Hematopoietic multipotent progenitor cell treated with erythropoietin and hydrocortisone succinate and interleukin-3 and kit ligand, for 4 days (in vitro differentiated cells): ENCODE measurements at places on chromosomes 2 and 18.

DNA sequence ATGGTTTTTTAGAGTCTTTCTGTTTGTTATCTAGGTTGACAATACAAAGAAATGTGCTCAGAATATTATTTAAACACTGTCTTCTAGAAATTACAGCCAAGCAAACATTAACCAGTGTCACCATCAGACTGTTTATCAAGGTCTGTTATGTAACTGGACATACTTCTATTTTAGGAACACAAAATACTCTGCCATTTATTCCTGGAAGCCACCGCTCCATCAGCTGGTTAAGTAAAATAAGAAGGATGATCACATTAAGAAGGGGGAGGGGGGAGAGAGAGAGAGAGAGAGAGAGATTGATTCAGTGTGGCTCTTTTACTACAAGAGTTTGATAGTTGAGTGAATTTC is 47.9 kb downstream of the MBP start:
- DNase-seq = no peak

- no peak for DNase-seq
These were observed 53.0 kb downstream of the SMIM21 start for GRCh38 chr18:75374466-75374865.

GRCh38 chr2:62586981-62587380 is 81.0 kb upstream of the TMEM17 start:
- peak; percentile 83 for DNase-seq

- no peak for DNase-seq
These were observed 263.5 kb downstream of the INSIG2 start for GRCh38 chr2:118351796-118352195.

DNA sequence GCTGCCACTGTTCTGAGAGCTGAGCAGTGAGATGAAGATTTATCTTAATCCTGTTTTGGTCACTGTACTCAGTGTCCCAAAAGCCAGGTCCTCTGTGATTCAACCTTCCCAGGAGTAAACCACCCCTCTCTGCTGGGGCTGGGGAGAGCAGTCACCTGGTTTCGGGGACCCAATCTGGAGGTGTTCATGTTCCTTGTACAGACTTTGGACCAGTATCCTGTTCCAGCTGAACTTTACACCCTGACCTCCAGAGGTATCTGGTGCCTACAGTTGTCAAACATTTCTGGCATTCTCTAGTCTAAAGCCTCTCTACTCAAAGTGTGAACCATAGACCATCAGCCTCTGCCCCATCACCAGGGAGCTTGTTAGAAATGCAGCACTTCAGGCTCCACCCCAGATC is 22.1 kb downstream of the CERS6 start:
- DNase-seq = no peak

DNA sequence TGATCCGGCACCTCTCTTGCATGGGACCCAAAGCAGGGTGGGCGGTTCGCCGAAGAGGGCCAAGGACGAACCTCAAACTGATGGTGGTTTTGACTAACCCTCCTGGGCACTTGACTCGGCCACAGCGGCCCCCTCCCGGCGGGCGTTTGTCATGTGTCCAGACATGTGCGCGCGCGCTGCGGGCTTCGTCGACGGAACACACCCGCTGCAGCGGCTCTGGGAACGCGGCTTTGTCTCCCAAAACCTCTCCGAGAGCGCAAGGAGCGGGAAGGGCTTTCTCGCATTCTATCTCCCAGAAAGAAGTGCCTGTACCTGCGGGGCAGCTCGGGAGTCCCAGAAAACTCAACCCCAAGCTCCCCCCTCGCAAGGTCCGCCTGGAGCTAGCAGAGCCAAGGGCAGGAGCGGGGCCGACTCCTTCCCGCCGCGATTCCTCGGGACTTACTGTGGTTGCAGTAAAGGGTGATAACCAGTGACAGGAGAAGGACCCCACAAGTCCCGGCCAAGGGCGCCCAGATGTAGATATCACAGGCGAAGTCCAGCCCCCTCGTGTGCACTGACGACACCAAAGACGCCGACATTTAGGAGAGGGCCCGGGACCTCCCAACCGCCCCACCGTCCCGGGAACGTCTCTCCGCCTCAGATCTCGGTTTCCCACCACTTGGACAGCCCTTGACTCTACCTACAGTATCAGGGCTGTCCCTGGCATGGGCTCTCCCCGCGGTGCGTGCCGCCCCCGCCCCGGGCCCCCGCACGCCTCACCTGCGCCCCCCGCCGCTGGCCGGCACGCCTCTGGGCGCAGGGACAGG is 1.6 kb downstream of the CD8A start:
- DNase-seq = peak; percentile 38

- peak; percentile 39 for DNase-seq
These were observed 362.2 kb upstream of the NXPH2 start for GRCh38 chr2:139142252-139142880.

DNA sequence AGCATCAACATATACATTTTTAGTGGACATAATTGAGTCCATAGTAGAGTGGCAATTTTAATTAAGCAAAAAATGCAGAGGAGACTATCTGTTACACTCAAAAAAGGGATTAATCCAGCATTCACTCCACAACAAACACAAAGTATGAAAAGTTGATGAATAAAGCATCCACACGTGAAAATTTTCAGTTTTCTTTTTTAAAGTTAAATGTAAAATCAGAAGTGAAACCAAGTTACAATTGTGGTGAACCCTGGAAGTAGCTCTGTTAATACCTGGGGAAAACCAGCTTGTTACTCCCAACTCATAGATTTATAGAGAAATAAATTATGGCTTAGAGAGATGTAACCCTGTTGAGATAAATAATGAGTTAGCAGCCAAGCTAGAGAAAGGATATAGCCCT is 807.8 kb downstream of the TRIB2 start:
- DNase-seq = no peak

DNA sequence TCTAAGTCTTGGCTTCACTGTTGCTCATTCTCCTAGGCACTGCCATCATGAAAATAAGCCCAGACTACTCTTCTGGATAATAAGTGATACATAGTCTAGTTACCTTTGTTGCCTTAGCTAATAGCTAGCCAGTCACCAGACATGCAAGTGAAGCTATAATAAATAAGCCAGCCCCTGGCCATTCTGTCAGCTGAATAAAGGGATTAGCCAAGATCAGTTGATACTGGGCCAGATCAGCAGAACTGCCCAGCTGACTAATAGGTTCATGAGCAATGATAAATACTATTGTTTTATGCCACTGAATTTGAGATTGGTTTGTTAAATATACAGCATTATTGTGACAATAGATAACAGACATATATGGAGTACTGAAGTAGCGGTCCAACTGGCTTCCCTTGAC is 8.0 kb upstream of the C2orf69 start:
- DNase-seq = no peak

DNA sequence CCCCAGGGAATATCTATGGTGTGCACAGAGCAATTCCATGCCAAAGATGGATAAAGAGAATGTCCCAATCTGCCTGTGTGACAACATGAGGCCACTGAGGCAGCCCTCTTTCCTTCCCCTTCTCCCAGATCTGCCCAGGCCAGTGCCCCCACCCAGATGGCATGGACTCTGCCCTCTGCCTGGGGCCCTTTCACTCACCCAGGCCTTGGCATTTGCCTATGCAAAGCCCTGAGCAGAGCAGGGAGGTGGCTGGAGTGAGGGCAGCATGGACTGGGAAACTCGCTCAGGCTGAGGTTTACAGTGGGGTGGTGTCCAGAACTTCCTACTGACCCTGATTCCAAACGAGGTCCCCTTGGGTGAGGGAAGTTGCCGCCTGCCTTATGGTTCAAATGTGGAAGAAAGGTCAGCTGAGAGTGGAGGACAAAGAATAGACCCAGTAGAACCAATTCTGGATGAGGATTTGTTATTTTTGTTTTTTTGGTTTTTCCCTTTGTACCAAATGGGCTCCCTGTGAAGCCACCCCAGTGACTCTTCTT is 8.9 kb downstream of the SH2D6 start:
- no peak for DNase-seq

GRCh38 chr2:15145919-15146318 is 415.2 kb downstream of the NBAS start:
- no peak for DNase-seq

GRCh38 chr2:36351736-36352349 is 3.7 kb upstream of the CRIM1 start:
- peak; percentile 75 for DNase-seq

DNA sequence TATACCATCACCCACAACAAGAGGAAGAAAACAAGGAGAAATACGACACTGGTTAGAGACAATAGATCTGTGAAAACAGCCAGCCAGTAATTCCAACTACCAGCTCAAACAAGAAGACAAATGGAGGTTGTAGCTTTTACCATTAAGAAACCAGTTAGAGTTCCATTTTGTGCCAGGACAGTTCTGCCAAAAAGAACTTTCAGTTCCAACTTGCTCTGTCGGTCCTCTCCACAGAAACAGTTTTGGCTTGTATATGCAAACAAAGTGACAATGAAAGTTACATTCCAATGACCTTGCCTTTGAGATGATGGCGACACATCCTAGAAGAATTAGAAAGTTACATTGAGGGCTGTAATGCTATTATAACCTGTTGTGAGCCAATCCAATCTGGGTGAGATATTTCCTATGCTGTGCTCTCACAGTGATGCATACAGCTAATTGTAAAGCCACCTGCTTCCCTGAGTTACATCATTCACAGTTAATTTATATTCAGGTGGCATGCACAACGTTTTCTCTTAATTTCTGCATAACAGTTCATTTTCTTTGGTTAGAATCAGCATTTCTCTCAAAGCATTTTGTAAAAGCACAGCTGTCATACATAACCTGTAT is 1378.4 kb upstream of the PIK3C3 start:
- DNase-seq = no peak

GRCh38 chr2:121459291-121459690 is 71.4 kb upstream of the RNU4ATAC start:
- DNase-seq = no peak

DNA sequence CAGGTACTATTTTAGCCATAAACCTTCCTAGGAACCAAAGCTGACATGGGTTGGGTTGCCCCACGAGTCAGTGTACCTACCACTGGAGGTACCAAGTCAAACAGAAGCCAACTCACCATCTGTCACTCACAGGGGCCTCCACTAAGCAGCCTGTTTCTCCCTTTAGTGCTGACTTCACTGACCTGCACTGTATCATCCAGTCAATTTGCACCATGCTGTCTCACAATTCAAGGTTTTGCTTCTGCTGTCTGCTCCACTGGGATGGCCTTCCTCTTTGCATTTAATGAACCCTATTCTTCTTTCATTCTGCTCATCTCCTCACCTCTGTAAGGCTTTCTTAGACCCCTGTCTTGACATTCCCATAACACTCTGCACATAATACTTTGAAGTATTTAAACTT is 47.2 kb downstream of the EIF2AK3 start:
- DNase-seq = no peak

GRCh38 chr18:13269013-13269280 is 50.4 kb downstream of the LDLRAD4 start:
- DNase-seq = peak; percentile 56

DNA sequence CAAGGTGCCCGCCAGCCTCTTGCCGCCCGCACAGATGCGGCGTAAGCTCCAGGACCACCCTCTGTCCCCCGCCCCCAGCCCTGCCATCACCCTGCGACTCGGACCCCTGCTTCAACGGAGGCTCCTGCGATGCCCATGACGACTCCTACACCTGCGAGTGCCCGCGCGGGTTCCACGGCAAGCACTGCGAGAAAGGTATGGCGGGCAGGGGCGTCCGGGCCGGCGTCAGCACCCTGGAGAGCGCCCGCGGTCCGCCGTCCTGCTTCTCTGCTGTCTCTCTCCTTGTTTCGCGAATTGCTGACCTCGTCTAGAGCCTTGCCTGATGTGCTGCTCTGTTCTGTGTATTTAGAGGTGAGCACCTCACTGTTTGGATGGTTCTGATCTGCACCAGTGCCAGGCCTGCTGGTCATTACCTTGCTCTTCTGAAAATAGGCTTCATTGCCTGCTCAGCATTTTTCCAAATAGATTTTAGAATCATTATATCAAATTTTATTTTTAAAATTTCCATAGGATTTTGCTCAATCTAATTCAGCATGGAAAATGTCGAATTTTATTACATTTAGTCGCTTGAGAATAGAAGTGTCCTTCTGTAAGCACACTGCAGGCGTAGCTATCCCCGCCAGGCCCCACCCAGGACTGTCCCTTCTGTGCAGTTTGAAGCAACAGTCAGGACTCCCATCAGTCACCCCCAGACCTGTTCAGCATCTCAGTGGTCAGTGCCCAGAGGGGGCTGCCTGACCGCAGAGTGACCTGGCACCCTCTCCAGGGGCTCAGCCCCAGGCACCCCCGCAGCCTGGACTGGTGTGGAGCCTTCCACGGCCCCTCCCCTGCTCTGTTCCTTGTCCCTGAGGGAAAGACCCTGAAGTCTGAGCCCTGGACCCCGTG is 51.6 kb downstream of the SNED1 start:
- DNase-seq = no peak

GRCh38 chr2:127586746-127587295 is 51.3 kb downstream of the MYO7B start:
- DNase-seq = no peak

DNA sequence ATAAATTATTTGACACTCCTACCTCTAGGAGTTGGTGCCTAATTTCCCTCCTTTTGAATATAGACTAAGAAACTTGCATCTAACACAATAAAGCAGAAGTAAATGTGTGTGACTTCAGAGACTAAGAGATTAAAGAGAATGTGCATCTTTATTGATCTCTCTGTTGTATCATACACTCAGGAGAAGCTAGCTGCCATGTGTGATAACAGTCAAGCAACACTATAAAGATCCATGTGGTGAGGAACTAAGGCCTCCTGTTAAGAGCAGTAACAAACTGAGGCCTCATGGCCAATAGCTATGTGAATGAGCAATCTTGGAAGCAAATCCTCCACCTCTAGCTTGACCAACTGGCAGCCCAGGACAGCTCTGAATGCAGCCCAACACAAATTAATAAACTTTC is 3.4 kb downstream of the FANCL start:
- DNase-seq = peak; percentile 56

DNA sequence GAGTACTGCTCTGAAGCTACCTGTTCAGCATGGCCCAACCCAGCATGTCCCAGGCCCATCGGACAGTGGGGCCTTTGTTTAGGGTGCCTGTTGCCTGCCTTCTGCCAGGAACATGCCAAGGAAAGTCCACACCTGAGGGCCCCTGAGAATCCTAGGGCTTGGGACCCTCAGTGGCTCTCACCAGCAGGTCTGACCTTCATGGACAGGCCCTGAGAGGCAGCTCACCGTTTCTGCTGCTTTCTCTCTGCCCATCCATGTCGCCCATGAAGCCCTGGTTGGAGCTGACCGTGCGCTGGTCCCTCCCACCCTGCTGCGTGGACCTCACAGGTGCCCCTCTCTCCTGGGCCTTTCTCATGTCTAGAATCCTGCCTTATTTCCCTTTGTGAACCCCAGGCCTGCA is 124.0 kb downstream of the GBX2 start:
- DNase-seq = no peak

- DNase-seq = no peak
These were observed 32.3 kb downstream of the WDPCP start for GRCh38 chr2:63555931-63556330.

- DNase-seq = no peak
These were observed 437.4 kb downstream of the MEIS1 start for GRCh38 chr2:66872081-66872985.
